ENCODE measurements at places on chromosomes 2 and 18. TPM values are rescaled to one million over a fixed set of nuclear protein-coding genes. Genes with fewer than 3 reads are reported as not detected.

CERKL gene
- 0.06 TPM for total RNA-seq

RAX gene
- total RNA-seq = not detected

LYPD6 gene
- not detected for total RNA-seq

UBXN4 gene
- 70.6 TPM for total RNA-seq

ZDBF2 gene
- total RNA-seq = 9.2 TPM

OST4 gene
- total RNA-seq = 282 TPM

- DNase-seq = no peak
These were observed 665.4 kb upstream of the HS6ST1 start for GRCh38 chr2:128984081-128984480.

DNA sequence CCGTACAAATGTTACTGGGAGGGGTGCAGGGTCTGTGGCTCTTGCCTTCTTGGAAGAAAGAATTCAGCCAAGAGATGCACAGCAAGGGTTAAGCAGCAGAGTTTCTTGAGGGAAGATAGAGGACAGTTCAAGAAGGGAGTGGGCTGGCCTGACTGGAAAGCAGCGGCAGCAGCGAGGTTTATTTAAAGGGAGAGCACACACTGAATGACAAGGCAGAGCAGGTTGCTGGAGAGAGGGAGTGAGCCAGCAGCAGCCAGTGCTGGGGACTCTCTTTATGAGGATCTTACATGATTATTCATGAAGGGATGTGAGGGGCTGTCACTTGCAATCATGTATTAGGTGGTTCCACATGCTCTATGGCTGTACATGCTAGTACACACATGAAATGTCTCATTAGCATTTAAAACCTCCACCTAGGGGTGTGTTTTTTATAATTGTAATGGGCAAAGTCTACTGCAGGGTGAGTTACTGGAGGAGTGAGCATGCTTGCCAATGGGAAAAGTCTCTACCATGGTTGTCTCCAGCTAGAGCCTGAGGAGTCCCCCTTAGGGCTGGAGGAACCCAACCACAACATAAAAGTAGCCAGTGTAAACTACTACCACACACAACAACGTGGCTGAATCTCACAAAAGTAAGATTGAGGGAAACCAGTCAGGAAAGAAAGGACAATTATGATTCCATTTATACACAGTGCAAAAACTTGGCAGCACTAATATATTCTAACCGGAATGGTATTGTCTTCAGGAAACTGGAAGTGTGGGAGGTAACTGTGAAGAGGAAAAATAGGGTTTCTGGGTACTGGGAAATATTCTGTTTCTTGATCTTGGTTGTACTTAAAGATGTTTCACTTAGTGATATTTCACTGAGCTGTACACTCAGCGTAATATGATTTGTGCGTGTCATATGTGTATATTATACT is 87.6 kb upstream of the FAM110C start:
- DNase-seq = no peak

- no peak for DNase-seq
These were observed 23.5 kb downstream of the ITSN2 start for GRCh38 chr2:24336811-24337210.

- no peak for DNase-seq
These were observed 472.4 kb upstream of the SALL3 start for GRCh38 chr18:78507217-78507616.

- DNase-seq = no peak
These were observed 14.7 kb downstream of the ZNF142 start for GRCh38 chr2:218644721-218645120.

GRCh38 chr18:78612801-78613200 is 366.8 kb upstream of the SALL3 start:
- DNase-seq = no peak

DNA sequence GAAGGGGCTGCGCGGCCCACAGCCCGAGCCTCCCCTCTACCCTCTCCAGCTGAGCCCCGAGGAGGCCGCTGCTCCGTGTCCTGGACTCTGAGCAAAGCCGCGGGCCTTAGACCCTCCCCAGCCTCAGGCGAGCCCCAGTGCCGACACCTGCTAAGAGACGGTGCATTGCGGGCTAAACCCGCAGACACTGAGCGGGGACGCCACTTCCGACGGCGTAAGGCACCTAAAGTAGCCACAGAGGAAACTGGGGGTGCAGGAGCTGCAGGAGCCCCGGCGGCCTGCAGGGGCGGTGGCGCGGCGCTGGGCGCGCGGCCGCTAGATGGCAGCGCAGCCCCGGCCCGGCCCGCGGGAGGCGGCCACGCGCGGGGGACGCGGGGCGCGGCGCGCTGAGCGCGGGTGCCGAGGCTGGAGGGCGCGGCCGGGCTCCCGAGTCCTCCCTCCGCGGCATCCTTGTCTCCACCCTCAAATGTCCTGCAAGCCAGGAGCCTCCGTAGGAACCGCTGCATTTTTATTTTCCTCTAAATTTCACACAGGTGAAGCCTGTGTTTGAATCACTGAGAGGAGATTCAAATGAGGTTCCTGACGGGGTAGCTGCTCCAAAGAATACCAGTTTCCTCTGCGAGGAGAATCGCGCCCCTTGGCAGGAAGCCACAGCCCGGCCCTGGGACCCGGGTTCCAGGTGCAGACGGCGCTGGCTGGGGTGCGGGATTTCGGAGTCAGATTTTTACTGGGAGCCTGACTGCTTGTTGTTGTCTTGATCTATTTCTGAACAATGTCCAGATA is 650.5 kb downstream of the GALR1 start:
- DNase-seq = peak; percentile 75

DNA sequence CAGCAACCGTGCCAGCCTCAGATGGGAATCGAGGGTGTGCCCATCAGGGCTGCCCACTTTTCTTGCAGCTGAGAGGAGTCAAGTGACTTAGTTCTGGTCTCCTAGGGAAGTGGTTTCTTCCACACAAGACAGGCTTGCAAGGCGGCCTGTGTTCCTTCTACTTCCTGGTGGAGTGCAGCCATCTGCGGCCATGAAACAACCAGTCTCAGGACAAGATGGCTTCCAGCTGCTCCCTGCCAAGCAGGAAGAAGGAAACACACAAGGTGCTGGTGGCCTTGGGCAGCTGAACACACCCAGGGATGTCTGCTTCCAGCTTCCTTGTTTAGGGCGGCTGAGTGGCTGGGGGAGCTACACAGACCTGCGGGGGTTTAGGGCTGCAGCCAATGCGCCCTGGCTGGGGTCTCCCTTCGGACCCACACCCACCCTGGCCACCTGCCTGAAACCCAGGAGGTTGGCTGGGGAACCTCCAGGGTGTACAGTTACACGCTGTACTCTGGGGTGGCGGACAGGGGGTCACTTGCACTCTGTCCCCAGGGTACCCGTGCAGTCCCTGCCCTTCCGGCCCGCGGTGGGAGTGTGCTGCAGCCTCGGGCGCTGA is 34.7 kb downstream of the PTPN18 start:
- DNase-seq = no peak

GRCh38 chr18:38900445-38900844 is 1334.8 kb upstream of the CELF4 start:
- DNase-seq = no peak

GRCh38 chr2:11553661-11554398 is 20.0 kb downstream of the GREB1 start:
- DNase-seq = no peak

- no peak for DNase-seq
These were observed 19.0 kb downstream of the DNPEP start for GRCh38 chr2:219368690-219369191.

DNA sequence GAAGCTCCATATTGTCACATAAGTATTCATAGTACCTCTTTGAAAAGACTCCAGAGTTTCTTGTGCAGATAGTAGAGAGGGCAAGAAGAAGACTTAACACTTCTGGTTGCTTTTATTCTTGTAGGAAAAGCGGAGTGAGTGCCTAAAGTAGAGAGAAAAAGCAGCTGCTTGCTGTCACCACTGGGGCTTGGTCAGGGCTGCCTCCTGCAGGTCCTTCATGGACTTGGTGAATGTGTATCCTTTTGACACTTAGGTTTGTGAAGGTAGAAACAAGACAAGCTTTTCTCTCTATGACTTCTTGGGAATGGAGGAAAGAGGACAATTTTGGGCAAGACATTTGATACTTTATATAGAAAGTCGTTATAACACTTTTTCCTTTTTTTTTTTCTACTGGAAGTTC is 312.8 kb upstream of the FANCL start:
- no peak for DNase-seq

DNA sequence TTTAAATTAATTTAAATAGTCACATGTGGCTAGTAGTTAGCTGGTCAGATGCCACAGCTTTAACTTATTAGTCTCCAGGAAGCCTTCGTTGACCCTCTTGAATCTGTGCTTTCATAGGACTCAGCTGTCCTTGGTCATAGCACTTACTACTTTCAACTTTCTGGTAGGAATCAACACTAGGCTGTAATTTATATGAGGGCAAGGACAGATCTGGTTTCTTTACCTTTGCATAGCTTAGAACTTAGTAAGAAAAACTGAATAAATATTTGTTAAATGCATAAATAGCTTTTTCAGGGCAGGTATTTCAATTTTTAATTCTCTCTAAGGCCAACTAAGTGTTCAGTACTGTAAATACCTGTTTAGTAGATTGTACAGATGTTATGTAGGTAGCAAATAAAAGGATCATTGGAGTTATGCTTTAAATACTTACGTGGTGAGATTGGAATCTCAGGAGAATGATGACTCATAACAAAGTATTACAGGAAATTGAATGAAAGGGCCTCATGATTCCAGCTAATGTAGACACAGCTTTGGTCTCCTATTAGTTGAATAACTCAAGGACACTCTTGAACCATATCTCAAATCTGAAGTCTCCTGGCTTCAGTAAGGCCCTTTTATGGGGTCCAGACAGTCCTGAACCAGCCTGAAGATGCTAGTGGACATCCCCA is 2.6 kb downstream of the CLIP4 start:
- no peak for DNase-seq

- no peak for DNase-seq
These were observed 429.2 kb downstream of the LRP1B start for GRCh38 chr2:141701618-141702017.
